Fibroblast of lung (primary cell): ENCODE measurements at places on chromosomes 2 and 18. TPM values are rescaled to one million over a fixed set of nuclear protein-coding genes. Genes with fewer than 3 reads are reported as not detected.

DNA sequence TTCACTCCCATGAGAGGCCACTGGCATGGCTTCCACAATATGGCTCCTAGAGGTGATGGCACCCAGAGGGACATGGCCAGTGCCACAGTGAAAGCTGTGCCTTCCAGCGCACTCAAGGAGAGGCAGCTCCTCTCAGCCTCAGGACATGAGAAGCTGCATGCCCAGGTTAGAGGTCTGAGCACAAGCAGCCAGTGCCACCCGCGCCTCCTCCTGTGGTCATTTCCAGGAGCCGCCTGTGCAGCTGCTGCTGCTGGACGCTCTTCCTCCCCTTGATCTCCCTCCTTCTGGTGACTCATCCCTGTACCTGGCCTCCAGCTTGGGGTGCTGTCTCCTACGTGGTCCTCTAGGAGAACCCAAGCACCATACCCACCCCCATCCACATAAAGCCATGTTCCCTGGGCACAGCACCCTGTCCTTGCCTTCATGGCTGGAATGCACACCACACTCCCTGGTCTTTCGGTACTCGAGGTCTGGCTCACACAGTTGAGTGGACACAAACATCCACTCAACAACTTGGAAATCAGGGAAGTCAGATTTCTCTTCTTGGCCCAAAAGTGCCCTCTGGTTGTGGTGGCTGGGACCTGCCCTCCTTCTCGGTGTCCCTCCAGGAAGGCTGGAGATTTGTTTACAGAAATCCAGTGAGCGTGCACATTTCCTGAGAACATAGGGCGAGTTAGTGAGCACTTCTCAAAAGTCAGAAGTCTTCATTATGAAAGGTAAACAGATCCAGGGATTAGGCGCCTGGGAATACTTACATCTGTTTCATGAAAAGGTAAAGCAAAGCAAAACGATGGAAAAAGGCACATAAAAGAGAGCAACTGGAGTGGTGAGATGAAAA lies 96.7 kb downstream of the EIPR1 start:
- no peak for DNase-seq

Gene ZFAND2B
- 26.8 and 29.9 TPM in 2 replicates for polyA plus RNA-seq

Gene IGFBP5
- polyA plus RNA-seq: 712 and 2,607 TPM in 2 replicates

Gene REG3G
- polyA plus RNA-seq: not detected in 2 replicates

Gene AGXT
- not detected in 2 replicates for polyA plus RNA-seq

Gene NPPC
- not detected in 2 replicates for polyA plus RNA-seq

Gene DYNC2LI1
- 14.7 and 23.6 TPM in 2 replicates for polyA plus RNA-seq

GRCh38 chr2:180742801-180743200 lies 237.6 kb upstream of the UBE2E3 start:
- peak; percentile 35 for DNase-seq

- no peak for DNase-seq
Measured at GRCh38 chr2:7749895-7750559, 832.8 kb downstream of the RNF144A start.

- no peak for DNase-seq
Measured at GRCh38 chr2:20536619-20537422, 89.9 kb downstream of the RHOB start.

DNA sequence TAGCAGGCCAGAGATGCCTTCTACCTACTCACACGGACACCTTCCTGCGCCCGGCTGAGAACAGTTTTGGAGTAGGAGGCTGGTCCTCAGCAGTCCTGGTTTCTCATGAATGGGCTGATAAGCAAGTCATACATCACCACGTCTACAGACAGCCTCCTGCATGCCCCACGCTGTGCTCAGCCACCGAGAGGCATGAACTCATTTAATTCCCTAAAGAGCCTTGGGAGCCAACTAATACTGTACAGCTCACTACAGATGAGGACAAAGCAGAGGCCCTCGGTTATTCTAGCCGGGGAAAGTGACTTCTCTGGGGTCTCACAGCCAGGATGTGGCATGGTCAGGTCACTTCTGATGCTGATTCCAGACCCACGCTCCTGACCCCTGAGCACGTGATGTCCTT lies 105.6 kb downstream of the TSHZ1 start:
- no peak for DNase-seq

Gene PSTPIP2
- polyA plus RNA-seq: 18.4 and 18.7 TPM in 2 replicates
